ENCODE measurements at places on chromosomes 16 and 17. TPM values are rescaled to one million over a fixed set of nuclear protein-coding genes. Genes with fewer than 3 reads are reported as not detected.
A peak's percentile ranks its signal among the peaks of the same experiment; 100 is the strongest.

CLEC16A gene
- 28.8 TPM for total RNA-seq

GRCh38 chr16:86531191-86531545 is 20.8 kb downstream of the FOXF1 start:
- DNase-seq, result no peak

DNA sequence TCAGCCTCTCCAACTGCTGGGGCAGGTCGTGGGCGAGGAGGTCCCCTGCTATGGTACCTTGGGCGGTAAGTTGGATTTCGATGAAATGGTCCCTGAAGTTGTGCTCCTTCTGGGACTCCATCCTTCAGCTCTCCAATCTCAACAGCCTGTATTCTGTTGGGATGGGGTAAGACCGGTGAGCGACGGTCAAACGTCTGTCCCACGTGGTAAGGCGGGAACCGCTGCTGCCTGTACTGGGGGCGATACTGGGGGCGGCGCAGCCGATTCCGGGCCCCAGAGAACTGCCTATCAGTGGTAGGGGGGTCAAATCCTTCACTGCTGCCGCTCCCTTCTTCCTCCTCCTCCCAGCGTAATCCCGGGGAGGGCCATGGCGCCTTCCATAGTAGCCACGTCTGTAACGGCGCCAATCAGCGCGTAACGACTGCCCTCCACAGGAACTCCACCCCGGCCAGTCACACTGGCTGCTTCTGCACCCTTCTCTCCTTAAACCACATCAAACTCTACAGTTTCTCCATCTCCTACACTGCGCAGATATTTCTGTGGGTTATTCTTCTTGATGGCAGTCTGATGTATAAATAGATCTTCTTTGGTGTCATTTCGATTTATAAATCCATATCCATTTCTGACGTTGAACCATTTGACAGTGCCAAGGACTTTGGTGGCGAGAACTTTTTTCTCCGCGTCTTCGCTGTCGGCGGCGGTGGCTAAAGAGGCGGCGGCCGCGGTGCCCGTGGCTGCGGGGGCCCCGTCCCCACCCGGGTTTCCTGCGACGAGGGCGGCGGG is 41.1 kb downstream of the AHSP start:
- no peak for DNase-seq

DNA sequence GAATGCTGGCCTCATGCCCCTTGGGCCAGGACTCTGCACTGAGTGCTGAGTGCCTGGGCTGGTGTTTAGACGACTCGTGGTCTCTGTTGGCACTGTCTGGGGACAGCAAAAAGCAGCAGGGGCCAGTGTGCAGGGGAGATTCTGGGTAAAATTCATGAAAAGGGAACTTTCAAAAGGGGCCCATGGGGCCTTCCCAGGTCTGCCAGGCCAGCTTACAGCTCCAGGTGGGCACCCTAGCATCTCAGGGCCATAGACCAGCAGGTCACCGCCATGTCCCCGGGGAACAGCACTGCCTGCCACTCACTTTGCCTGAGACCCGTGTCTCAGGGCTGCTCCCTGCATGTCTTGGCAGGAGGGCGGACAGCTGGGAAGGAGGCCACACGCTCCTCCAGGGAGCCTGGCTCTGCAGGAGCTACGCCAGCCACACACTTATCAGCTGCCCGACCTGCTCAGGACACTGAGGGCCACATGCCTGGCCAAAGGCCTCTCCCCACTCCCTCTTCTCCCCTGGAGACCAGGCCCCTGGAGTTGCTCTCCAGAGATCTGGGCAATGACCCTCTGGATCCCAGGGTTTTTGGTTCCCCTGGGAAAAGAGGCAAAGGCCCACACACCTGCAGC is 8.8 kb upstream of the FASN start:
- DNase-seq, result no peak

- DNase-seq, result no peak
Observed at GRCh38 chr17:41633556-41634199, 9.3 kb upstream of the KRT17 start.

DNA sequence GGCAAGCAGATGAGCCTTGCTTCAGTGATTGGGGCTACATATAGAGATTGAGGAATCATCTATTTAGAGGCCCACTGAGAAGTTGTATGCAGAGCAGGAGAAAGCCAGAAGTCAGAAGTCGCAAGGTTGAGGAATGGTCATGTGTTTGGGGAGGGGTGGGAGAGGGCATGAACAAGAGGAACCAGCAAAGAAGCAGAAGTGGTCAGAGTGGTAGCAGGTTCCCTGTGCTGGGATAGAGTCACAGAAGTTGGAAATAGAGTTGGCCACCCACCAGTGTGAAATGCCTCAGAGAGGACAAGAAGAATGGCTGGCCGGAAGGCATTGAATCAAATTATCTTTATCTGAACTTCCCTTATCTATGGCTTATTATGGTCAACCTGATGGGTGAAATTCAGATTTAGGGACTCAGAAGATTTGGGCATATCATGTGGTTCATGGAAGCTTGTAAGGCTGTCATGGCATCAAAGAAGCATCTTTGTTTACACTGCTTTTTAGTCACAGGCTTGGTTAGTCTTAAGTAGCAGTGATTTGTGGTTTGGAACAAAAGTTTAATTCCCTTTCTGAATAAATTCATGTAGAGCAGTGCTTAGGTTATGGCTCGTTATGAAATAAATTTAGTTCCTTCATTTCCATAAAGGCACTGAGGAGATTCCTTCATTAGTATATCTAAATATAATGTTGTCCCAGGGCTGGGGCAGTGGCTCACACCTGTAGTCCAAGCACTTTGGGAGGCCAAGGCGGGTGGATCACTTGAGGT is 19.7 kb downstream of the MAP3K3 start:
- DNase-seq, result no peak

GRCh38 chr17:15929941-15930340 is 15.0 kb upstream of the ADORA2B start:
- DNase-seq, result no peak

- peak; percentile 89 for DNase-seq
Observed at GRCh38 chr17:4900231-4901107, 1.1 kb downstream of the C17orf107 start.
